ENCODE measurements at places on chromosomes 5 and 9.

GRCh38 chr9:131867611-131868192 is 127.8 kb upstream of the RAPGEF1 start:
- no peak for DNase-seq

GRCh38 chr5:172561151-172561550 is 79.9 kb upstream of the NEURL1B start:
- peak; percentile 38 for DNase-seq

DNA sequence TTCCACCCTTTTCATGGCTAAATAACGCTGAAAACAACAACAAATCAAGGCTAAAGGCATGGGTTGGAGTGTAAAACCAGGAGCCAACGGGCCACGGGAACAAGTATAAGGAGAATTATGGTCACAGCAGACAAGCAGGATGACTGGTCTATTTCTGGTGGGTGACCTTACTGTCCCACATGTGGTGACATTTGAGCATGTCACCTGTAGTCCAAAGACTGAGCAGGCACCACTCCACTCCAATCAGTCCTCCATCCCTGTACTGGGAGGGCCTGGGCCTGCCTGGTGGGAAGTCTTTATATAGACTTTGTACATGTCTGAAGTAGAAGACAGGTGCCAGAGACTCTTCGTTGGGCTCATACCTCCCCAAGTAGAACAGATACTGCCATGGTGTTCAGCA is 36.8 kb downstream of the C9orf153 start:
- DNase-seq, result no peak

DNA sequence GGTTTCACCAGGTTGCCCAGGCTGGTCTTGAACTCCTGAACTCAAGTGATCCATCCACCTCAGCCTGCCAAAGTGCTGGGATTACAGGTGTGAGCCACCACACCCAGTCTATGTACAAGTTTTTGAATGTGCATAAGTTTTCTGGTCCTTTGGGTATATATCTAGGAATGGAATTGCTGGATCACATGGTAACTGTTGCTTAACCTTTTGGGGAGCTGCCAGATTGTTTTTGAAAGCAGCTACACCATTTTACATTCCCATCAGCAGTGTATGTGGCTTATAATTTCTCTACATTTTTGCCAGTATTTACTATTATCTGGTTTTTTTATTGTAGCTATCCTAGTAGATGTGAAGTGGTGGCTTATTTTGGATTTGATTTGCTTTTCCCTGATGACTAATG is 8.9 kb upstream of the LNPEP start:
- no peak for DNase-seq

DNA sequence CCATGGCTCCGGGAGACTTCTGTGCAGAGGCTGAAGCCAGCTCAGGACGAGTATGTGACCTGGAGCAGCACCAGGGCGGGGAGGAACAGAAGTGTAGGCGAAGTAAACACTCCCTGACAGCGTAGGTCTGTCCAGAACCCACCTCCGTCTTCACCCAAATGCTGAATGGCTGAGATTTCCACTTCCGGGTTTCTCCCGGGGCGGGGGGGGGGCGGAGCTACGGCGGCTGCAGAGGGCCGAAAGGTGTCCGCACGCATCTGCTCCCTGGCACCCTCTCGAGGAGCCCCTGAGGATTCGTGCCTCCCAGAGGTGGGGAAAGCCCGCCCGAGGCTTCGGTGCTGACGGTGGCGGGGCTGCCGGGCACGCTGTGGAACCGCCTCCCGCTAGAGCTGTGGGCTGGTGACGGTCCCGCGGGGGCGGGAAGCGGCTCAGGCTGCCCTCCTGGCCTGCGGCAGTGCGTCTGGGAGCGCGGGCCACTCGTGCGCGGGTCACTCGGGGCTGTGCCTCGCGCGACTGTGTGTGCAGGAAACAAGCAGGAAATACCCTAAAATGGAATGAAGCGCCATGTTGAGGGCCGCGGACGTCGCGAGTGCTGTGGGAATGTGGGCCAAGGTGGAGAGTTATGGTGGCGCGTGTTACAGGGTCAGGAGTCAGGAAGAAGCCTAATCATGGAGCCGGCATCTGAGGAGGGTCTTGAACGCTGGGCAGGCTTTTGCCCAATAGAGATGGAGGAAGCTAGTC is 1425.4 kb downstream of the FOXD4L5 start:
- no peak for DNase-seq

- no peak for DNase-seq
Observed at GRCh38 chr5:72920690-72921502, 34.9 kb upstream of the FCHO2 start.

DNA sequence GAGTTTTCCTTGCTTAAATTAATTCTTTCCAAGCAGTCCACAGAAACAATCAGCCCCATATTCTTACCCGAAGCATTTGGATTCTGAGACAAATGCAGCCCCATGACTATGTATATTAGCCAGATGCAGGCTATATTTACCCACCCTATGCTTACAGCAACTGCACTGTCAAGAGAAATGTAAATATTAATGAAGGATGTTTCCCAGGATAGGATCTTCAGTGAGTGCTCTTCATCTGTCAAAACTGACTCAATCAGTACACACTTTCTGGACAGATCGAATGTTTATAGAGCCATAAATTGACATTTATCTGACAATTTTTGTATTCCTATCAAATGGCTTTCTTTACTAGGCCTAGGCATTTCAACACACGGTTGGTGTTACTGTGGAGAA is 725.3 kb upstream of the SEMA6A start:
- DNase-seq, result no peak

GRCh38 chr5:81516091-81516490 is 122.2 kb upstream of the ACOT12 start:
- no peak for DNase-seq

DNA sequence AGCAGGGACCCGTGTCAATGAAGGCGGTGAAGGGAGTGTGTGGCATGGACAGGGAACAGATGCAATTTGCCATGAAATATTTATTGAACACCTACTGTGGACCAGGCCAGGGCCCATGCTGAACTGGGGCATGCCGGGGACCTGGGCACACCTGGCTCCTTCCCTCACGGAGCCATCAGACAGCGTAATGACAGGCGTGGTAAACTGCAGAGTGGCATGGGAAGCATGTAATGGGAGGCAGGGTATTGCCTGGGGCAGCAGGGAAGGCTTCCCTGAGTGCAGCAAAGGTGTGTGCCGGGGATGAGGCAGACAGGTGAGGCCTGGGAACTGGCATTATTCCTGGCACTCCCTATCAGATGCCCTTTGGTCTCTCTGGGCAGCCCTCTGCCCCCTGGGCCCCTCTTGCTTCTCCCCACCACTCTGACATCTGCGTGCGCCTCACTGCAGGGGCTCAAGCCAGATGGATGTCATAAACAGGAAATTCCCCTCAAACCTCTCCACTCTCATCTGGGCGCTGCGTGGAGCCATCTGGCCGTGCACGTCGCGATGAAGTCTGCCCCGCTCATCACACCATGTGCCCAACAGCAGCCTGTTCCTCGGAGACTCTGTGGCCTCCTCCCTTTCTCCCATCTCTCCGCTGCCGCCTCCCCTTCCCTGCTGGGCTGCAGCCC is 67.6 kb downstream of the HMCN2 start:
- no peak for DNase-seq

DNA sequence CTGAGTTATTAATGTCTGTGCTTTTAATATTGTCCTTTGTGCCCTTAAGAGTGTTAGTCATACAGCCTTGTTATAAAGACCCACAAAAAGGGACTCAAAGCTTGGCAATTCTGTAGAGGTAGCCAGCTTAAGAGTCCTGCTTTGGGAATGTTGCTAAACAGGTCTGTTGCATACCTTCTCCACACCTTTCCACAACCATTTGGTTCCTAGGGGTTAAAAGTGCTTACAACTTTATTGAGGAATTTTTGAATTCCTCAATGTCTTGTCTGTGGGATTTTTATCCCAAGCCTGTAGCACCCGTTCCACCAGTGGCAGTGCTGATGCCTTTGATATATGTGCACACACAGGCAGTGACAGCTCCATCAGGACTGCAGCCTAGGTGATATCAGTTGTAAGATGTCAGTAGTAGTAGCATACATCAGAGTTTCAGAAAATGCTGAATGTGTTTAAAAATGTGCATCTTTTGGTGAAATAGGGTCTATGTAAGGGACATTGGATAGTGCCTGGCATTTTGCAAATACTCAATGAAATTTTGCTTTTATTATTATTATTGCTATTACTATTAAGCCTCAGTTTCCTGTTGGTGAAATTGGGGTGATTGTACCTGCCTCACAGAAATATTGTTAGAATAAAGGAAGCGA is 68.5 kb downstream of the WWC1 start:
- no peak for DNase-seq
